Progenitor cell of endocrine pancreas (in vitro differentiated cells): ENCODE measurements at places on chromosomes 2 and 18. TPM values are rescaled to one million over a fixed set of nuclear protein-coding genes. Genes with fewer than 3 reads are reported as not detected.

LRRC30 gene
- not detected in 2 replicates for total RNA-seq

ABCG8 gene
- not detected in 2 replicates for total RNA-seq

RESP18 gene
- not detected in 2 replicates for total RNA-seq

SH3RF3 gene
- total RNA-seq: 1.3 and 1.7 TPM in 2 replicates

ETAA1 gene
- 22.7 and 24.3 TPM in 2 replicates for total RNA-seq

TOGARAM2 gene
- total RNA-seq: 0.86 and 0.98 TPM in 2 replicates

CCDC85A gene
- total RNA-seq: 1.1 TPM in 2 replicates

UCN gene
- 2.0 and 2.4 TPM in 2 replicates for total RNA-seq

MSGN1 gene
- not detected in 2 replicates for total RNA-seq

DNA sequence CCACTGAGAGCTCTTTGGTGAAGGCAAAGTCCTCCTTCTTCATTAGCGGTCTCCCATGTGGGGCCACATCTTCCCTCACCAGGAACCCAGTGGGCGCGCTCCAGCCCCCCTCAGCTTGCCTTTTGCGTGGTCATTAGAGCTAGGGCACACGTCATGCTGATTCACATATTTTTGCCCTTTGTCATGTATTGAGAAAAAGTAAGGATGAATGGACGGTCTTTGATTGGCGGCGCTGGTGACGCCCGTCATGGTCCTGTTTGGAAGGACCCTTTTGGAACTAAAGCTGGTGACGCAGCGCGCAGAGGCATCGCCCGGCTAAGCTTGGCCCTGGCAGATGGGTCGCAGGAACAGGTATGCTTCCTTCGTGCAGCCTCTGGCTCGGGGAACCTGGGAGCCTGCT, 3.1 kb downstream of the SLC14A1 start:
- DNase-seq: no peak

DNA sequence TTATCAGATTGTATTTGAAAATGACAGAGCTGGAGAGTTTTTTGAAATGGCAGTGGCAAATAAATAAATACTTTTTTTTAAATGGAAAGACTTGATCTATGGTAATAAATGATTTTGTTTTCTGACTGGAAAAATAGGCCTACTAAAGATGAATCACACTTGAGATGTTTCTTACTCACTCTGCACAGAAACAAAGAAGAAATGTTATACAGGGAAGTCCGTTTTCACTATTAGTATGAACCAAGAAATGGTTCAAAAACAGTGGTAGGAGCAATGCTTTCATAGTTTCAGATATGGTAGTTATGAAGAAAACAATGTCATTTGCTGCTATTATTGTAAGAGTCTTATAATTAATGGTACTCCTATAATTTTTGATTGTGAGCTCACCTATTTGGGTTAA, 30.9 kb downstream of the CD28 start:
- DNase-seq: no peak

GRCh38 chr2:47295131-47295980, 107.6 kb upstream of the MSH2 start:
- DNase-seq: no peak

GRCh38 chr2:6999211-6999877, 82.1 kb downstream of the RNF144A start:
- DNase-seq: no peak

DNA sequence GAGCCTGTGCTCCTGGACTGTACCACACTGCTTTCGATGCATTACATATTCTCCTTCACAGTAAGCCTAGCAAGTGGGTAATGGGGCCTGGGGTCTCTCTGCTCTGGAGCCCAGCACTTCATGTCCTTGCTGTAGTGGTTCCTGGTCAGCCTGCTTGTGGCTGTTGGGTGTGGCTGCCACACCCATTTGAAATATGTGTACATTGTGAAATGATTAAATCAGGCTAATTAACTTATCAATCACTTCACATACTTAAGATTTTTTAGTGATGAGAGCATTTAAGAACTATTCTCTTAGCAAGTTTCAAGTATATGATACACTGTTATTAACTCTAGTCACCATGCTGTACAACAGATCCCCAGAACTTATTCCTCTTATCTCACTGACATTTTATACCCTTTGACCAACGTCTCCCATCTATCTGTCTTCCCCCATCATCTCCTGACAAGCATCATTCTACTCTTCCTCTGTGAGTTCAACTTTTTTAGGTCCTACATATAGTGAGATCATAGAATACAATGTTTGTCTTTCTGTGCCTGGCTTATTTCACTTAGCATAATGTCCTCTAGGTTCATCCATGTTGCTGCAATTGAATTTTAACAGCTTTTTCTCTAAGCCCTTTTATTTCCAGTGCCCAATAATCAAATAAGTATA, 92.1 kb downstream of the LYPD6 start:
- DNase-seq: no peak

- DNase-seq: no peak
Observed at GRCh38 chr2:26692897-26693849, 651 bp downstream of the KCNK3 start.

DNA sequence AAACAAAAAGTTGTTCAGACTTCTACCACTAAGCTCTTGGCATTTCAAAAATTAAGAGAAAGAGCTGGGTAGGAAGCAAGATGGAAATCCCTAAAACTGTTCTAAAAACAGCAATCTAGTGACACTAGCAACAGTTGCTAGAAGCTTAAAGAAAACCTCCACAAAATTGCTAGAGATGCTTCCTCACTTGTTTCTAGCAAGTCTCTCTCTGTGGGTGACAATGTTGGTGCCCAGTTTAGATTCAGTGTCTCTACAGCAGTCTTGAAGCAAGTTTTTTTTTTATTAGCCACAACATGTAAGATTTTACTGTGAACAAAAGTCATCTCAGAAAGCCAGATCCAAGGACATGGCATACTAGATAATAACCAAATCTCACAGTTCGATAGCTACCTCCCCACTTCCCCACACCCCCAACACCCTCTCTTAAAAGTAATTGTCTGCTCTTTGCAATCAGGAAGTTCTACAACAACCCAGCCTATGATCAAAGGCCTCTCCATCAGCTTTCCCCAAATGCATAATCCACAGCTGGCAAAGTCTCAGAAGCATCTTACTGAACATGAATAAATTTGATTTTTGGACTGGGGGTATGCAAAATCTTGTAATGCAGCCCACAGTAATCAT, 70.0 kb downstream of the ANKRD44 start:
- no peak for DNase-seq

DNA sequence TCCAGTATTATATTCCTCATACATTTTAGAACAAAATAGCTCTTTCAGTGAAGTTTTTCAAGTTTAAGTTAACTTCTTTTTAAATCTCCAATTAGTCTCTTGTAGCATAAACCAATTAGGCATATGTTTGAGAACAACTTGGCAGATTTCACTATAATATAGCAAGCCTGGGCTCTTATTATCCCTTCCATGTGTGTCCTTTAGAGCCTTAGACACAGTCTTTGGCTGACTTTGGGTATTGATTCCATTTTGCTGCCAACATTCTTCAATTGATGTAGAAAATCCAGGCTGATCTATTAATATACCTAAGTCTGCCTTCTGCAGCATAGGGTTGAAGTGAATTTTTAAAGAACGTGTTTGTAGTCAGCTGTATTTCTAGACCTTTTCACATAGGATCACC, 179.1 kb upstream of the RPRM start:
- DNase-seq: no peak

- no peak for DNase-seq
Observed at GRCh38 chr18:41974796-41975201, 19.8 kb downstream of the PIK3C3 start.

DNA sequence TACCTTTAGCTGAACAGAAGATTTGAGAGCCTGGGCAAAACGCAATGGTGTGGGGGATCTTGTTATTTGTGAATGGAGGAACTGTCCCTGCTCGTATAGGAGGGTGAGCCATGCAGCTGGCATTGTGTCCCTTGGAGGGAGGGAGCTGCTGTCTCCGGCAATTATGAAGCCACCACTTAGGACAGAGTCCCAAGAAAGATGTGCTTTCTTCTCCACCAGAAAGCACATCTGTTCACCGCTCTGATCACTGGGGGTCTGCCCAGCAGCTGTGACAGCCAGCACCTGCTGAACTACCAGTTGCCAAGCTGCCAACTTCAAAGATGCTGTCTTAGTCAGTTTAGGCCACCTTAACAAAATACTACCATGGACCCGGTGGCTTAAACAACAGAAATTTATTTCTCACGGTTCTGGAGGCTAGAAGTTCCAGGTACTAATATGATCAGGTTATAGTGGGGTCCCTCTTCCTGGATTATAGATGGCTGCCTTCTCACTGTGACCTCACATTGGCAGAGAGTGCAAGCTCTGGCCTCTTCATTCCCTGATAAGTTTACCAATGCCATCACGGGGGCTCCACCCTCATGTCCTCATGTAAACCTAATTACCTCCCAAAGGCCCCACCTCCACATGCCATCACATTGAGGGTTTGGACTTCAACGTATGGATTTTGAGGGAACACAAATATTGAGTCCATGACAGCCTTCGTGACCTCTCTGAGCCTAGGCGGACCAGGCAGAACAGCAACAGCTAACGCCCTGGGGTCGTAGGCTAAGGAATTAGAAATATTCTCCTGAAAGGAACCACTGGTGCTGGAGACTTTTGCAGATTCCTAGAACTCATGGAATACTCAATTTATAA, 148.3 kb downstream of the RHBDD1 start:
- DNase-seq: no peak

- no peak for DNase-seq
Observed at GRCh38 chr18:62348474-62348873, 23.4 kb downstream of the TNFRSF11A start.

- DNase-seq: no peak
Observed at GRCh38 chr2:63096491-63096890, 45.9 kb downstream of the OTX1 start.

DNA sequence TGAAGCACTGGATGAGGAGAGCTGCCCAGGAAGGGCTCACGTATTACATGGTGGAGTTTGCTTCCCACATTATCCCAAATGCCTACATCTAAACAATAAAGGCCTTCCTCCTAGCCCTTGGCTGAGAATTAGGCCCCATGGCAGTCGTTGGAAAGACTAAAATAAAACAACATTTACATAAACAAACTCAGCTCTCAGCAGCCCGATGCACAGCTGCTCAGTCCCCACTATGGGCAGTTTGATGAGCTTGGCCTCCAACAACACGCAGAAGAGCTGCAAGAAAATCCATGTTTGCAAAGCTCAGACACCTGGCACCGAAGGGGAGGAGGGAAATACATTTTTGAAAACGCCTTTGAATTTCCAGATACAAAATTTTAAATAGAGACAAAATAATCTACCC, 352.4 kb downstream of the EIPR1 start:
- no peak for DNase-seq

DNA sequence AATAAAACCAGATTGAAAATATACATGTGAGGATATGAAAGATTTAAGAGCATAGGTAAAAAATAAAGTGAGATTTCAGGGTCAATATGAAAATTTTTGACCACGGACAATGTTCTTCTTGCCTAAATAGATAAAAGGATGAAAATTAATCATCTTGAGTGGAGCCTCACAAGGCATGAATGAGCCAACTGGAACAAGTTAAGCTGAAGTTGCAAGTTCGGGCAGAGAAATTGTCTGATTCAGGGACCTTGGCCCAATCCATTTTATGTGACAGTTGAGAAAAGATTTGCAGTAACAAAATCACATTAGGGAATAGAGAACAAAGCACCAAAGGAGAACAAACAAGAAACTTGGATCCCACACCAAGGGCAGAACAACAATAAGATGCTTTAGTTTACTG, 305.3 kb downstream of the TMX3 start:
- no peak for DNase-seq

DNA sequence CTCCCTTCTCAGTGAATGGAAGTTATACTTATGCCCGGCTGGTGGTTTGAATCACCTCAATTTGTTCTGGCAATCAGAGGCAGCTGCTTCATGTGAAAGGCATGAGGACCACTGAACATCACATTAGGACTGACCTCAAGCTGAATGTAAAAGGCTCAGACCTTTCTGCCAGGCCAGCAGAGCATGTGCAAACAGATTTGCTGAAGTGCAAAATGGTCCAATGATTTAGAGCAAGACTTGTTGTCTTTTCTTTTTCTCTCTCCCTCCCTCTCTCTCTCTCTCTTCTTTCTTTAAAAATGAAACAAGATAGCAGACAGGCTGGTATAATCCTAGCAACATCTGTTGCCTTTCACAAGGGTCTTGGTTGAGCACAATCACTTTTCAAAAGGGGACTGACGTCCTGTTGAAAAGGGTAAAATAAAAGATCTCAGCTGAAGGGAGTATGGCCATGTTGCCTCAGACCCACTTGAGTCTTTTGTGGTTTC, 13.3 kb upstream of the CDH7 start:
- no peak for DNase-seq

DNA sequence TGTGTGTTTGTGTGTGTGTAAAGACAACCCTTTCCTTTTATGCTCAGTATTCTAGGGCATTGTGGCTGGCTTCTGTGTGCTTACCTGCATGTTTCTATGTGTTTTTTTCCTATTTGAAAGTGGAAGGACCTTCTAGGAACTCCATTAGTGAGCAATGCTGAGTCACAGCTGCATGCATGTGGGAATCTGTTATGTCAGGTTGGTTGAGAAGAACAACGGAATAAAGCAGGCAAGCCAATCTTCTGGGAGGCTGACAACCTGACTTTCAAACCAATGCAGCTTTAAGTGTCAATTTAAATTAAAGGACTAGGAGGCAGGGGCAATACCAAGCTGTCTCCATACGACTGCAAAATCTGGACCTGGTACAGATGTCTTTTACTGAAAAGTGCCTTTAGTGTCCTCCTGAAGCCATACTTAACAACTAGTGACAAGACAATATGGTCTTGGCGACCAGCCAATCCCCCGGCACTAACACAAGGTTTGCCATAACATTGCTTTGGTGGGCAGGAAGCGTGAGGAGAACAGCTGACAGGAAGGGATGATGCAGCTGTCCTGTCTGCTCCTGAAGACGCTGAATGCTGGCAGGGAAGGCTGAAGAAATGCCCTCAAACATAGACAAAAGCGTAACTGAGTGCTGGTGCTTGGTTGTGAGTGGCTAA, 514.7 kb upstream of the CDH7 start:
- DNase-seq: no peak

- no peak for DNase-seq
Observed at GRCh38 chr18:58054041-58054781, 10.2 kb downstream of the NEDD4L start.

DNA sequence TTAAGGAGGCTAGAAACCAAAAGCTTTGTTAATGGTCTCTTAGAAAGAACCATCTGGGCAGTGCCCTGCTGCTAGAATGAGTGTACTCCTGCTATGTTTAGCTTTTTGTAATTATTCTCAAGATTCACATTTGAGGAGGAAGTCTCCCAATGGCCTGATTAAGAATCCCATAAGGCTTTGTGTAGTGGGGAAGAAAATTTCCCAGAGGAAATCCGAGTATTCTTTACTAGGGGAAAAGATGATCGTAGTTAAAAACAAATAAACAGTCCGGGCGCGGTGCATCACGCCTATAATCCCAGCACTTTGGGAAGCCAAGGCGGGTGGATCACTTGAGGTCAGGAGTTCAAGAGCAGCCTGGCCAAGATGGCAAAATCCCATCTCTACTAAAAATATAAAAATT, 117.9 kb downstream of the PTRHD1 start:
- no peak for DNase-seq

GRCh38 chr18:61348230-61348629, 15.0 kb downstream of the CDH20 start:
- no peak for DNase-seq

- DNase-seq: no peak
Observed at GRCh38 chr2:42031281-42032223, 16.3 kb upstream of the PKDCC start.
